ENCODE measurements at places on chromosomes 1 and 21.
A peak's percentile ranks its signal among the peaks of the same experiment; 100 is the strongest.

DNA sequence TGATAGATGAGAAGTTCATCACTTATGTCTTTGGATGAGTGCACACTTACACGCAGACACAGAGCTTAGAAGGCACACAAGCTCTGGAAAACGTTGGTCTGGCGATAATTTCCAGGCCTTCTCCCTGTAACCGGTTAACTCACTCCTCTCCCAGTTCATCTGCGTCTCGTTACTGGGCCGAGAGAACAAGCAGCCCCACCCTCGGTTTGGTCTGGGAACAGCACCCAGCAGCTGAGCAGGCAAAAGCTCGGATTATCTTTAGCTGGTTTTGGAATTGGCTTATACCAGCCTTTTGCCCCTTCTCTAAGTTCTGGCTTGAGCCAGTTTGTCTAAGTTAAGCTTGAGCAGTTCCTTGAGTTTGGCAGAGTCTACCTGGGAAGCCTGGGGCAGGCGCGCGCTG is 27.3 kb upstream of the COL6A1 start:
- DNase-seq: no peak

DNA sequence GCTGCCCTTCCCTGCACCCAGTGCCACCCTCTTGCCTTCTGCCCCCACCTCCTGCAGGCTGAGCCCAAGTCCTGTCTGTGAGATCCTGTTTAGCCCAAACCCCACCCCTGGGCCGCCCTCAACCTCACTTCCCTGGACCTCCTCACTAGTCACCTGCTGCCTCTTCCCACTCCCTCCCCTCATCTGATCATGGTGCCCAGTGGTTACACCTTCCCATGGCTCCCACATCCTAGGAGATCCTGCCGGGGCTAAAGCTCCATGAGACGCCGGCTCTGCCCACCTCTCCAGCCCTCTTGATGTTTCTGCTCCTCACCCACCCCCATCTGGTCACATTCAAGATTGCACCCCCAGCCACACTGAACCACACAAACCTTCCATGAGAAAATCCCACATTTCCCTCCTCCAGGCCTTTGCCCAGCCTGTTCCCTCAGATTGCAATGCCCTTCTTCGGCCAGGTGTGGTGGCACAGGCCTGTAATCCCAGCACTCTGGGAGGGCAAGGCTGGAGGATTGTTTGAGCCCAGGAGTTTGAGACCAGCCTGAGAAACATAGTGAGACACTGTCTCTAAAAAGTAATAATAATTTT is 17.0 kb downstream of the TTC39A start:
- DNase-seq: no peak

- DNase-seq: no peak
Measured at GRCh38 chr1:99700020-99700419, 54.1 kb downstream of the PALMD start.

DNA sequence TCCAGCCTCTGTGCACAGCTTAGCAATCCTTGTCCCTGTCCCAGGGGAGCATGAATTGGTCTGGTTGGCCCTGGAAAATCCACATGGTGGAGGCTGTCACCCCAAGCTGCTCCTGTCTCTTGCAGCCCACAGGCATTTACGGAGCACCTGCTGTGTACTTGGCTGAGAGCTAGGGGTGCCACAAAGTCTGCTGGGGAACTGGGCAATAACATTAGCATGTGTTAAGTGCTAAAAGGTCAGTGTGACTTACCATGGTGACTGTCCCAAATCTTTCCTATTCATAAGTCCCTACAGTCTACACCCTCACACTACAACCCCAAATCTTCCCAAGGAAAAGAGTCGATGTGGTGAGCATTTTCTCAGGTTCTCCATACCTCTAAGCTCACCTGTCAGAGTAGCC is 53.6 kb upstream of the ARTN start:
- no peak for DNase-seq

DNA sequence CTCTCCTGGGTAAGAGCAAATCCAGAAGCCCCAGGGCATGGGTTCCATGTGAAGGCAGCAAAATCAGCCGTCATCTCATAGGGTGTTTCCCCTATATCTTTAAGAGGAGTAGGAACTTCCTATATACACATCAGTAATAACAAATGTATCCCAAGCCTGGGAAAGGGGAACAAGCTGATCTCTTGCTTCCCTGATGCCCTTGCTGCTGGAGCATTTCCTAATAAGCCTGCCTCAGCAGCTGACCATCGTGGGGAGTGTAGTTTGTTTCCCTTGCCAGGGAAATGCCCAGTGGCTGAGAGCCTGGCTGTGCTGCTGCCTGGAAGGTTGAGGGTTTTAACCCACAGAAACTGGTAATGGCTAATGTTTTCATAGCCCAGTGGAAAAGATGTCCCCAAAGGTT is 177.0 kb downstream of the NPHP4 start:
- DNase-seq: no peak

GRCh38 chr1:52444463-52444862 is 40.1 kb downstream of the PRPF38A start:
- DNase-seq: no peak

- no peak for DNase-seq
Measured at GRCh38 chr1:48582408-48582807, 110.4 kb upstream of the SPATA6 start.

- DNase-seq: no peak
Measured at GRCh38 chr1:168700575-168701268, 28.3 kb downstream of the DPT start.

- no peak for DNase-seq
Measured at GRCh38 chr21:39096754-39097153, 86.5 kb downstream of the PSMG1 start.

- no peak for DNase-seq
Measured at GRCh38 chr1:77081834-77082233, 137.4 kb downstream of the PIGK start.

DNA sequence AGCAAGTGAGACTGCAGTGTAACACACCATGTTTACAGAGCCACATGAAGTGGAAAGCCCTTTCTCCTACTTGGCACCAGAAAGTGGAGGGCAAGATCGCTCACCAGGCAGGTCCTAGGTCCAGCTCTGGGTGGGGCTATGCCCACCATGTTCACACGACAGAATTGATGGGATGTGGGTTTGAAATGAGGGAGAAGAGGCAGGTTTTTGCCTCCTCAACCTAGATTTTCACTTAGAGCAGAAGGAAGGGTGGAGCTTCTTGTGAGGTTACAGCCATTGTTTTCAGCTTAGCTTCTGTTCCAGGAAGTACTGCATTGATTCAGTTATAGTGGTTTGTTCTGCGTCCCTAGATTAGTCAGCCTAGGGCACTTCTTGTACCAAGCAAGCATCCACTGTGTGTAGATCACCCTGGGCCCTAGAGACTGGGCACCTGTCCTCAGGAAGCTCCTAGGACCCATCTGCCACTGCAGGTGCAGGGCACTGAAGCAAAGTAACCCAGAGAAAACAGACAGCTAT is 2.3 kb downstream of the CD53 start:
- DNase-seq: peak; percentile 63

DNA sequence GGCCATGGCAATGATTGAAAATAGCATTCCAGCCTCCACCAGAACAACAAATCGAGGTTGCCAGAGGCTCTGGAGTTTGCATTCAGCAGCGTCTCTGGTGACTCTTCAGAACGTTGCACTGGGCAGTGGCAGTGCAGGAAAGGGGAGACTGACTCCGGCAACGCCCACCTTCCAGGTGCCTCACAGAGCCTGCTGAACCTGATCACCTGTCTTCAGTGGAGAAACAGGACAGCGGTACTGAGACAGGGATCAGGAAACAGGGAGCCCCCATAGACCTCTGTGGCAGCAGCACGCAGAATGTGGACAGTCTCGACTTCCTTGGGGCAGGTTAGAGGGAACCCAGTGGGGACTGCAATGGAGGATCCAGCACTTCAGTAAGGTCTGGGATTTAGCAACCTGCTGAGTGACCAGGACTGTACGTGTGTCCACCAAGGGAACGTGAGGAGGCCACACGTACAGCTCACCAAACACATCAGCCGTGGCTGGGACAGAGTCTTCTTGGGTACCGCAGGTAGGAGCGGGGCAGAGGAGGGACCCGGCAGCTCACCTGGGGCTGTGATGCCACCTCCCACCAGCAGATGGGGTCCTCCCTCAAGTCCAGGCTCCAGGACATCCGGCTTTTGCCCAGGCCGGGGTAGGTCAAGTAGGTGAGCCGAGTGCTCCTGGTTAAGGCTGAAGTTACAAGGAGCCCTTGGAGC is 128.6 kb downstream of the PRDM2 start:
- DNase-seq: peak; percentile 38

GRCh38 chr1:2466958-2467554 is 9.0 kb upstream of the PLCH2 start:
- DNase-seq: peak; percentile 48

- no peak for DNase-seq
Measured at GRCh38 chr21:37564924-37565529, 198.5 kb downstream of the DYRK1A start.

DNA sequence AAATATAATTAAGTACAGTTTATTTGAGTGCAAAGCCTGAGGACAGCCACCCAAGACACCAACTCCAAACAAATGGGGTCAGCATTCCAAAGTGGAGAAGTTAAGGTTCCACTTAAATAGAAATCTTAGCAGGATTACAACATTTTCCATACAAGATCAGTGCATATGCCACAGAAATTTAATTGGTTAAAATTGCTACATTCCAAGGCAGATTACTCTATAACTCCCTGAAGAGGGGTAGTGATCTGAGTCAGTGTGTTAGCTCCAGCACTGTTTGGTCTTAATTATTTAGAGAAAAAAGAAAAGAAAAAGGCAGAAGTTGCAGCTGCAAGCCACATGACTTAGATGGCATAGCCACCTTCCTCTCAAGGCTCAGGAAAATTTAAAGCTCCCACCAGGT is 297.5 kb downstream of the HHIPL2 start:
- DNase-seq: no peak

DNA sequence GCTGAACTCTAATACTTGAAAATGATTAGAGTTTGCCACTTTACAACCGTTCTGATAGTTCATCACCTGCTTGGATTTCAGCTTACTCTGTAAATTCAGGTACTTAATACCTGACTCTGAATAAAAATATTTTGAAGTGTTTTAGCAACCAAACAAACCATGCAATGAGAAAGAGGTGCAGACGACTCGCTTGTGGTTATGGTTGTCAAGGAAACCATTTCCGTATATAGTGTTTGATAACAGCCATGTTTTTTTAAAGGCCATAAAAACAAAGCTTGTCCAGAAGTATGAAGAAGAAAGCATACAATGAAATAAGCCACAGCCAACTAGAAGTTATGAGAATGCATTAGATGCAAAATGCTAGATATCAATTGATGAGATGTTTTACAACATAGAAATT is 167.2 kb upstream of the HMCN1 start:
- DNase-seq: peak; percentile 15

- no peak for DNase-seq
Measured at GRCh38 chr21:44771896-44772525, 29.6 kb downstream of the UBE2G2 start.

DNA sequence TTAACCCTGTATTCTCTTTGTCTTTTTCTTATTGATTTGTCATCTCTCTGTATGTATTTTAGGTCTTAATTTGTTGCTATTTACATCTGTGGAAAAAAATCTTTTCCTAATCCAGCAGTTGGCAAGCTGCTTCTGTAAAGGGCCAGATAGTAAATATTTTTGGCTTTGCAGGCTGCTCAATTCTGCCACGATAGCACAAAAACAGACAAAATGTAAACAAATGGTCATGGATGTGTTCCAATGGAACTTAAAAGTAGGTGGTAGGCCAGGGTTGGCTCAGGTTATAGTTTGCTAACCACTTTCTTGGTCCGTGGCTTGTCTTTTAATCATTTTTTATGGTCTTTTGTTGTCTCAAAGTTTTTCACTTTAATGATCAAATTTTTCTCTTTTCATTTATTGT is 371.8 kb downstream of the HHAT start:
- no peak for DNase-seq

- no peak for DNase-seq
Measured at GRCh38 chr1:116587501-116588227, 16.8 kb upstream of the CD58 start.

DNA sequence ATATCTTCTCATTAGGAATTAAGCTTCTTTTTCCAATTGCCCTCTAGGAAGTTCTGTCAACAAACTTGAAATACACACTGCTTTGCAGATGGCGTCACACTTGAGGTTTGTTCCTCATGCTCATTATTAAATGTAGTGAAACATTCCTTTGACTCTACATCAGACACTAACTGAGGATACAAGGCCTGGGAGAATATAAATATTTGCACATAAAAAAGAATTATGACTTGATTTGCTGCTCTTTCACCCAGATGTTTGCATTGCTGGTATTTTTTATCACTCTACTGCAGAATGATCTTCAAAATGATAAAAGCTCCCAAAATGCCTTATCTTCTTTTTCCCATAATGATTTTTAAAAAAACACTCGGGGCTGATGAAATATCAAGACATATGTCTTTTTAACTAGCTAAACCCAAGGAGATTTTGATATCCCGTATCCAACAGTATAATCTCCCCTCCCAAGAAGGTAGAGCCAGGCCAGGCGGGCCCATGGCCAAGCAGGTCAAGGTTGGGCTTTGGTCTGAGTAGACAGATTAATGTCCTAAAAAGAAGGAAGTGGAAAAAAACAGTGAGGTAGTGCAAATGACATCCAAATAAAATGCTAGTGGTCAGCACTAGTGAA is 264.6 kb downstream of the HHIPL2 start:
- DNase-seq: no peak

DNA sequence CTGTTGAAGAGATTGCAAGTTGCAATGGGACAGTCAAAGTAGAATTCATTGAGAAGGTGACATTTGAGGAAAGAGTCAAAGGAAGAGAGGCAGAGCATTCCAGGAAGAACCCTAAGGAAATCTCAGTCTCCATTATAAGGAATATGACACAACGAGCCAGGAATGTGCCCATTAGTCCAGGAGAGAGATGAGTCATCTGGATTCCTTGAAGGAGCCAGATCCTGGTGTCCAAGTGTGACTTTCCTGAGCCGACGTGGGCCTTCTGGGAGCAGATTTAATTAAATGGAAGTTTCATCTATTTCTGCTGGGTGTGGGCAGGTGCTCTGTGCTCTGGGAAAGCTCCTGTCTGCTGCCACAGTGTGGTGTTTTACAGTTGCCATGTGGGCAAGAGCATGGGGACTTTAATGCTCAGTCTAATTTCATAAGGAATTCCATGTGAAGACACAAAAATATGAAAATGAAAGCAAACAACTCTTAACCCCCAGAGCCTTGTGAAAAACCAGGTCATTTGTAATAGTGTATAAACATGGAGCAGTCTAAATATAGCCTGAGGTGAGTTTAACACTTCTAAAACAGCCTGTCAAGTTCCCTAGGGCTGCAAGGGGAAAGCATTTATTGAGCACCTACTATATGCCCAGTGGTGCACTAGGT is 111.4 kb upstream of the ARTN start:
- DNase-seq: no peak

DNA sequence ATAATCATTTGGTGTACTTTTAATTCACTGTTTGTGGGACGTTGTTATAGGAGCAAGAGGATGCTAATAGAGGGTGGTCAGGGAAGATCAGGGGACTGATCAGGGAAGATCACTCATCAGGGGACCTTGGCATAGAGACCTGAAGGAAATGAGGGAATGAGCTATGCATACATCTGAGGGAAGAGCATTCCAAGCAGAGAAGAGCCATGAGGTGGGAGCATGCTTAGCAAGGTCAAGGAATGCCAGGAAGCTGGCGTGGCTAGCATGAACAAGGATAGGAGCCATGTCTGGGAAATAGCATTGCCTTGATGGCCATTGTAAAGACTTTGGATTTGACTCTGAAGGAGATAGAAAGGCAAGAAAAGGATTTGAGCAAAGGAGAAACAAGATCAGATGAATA is 14.1 kb downstream of the IRF2BP2 start:
- no peak for DNase-seq
